Activated CD4-positive, alpha-beta memory T cell treated with anti-CD3 and anti-CD28 coated beads for 36 hours (primary cell): ENCODE measurements at places on chromosomes 16 and 17. TPM values are rescaled to one million over a fixed set of nuclear protein-coding genes. Genes with fewer than 3 reads are reported as not detected.

Gene OTOA
- not detected for total RNA-seq

- DNase-seq = no peak
- H3K36me3 ChIP-seq = no peaks in the 10 kb centered on the region
- peaks cover 67% of the 10 kb centered on the region for H3K27me3 ChIP-seq
- peaks cover 42% of the 10 kb centered on the region for H3K4me1 ChIP-seq
- H3K27ac ChIP-seq = peak overlapping the region; percentile 41
These were observed 396 bp upstream of the HOXB7 start for GRCh38 chr17:48611213-48611612.

GRCh38 chr17:4365628-4366326 lies 698 bp downstream of the UBE2G1 start:
- no peak overlapping the region for H3K27ac ChIP-seq
- H3K27me3 ChIP-seq = no peaks in the 10 kb centered on the region
- DNase-seq = peak; percentile 57

Gene TBC1D3I
- 0.14 TPM for total RNA-seq

Gene NAGLU
- total RNA-seq = 13.9 TPM

Gene RSKR
- 14.2 TPM for total RNA-seq

Gene MT1M
- total RNA-seq = not detected

DNA sequence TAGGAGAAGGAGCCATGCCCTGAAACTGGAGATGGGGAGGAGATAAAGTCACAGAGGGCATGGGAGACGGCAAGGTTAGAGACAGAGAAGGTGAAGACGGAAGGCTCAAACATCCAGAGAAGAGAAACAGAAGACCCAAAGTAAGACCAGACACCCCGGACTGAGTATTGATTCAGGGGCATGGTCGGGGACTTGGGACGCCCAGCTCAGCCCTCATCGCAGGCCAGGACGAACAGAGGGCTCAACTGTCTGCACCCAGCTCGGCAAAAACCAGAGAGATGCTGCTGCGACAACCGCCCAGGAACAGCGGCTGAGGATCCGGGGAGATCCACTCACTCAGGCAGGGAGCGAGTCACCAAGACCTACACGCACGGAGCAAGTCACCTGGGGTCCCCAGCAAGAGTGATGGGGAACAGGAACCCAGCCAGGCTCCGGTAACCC lies 999 bp downstream of the XYLT1 start:
- H3K4me3 ChIP-seq = peak overlapping the region; percentile 86
- H3K4me1 ChIP-seq = peaks cover 45% of the 10 kb centered on the region
- H3K27ac ChIP-seq = peak overlapping the region; percentile 36

GRCh38 chr17:56451629-56452028 lies 141.9 kb upstream of the NOG start:
- no peak for DNase-seq
- H3K27ac ChIP-seq = no peak overlapping the region
- no peaks in the 10 kb centered on the region for H3K4me1 ChIP-seq
- no peak overlapping the region for H3K4me3 ChIP-seq
- peaks cover 17% of the 10 kb centered on the region for H3K27me3 ChIP-seq

DNA sequence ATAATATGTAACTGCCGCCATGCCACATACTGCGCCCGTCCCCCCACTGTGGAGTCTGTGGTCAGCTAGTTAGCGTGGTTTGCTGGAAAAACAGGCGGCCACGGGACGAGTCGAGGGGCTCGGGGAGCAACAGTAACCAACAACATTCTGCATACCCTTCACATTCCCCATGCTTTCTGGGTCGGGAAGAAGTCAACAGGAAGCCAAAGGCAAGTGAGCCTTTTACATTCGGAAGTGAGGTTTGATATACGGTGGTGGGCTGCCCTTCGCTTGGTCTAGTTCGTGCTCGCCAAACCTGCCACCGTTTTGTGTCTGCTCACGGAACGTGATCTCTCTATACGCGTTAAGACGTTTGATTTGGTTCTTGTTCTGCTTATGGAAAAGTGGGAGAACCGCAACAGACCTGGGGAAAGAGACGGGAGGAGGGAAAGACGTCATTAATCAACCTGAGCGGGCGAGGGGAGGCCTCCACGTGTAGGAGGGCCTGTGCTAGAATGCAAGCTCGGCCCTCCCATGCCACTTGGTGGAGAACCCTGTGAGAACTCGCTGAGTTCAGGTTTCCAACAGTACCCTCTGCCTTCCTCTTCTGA lies 28.9 kb upstream of the CFAP20 start:
- H3K36me3 ChIP-seq = peaks cover 25% of the 10 kb centered on the region
- no peak overlapping the region for H3K4me3 ChIP-seq
- no peak for DNase-seq
- H3K27ac ChIP-seq = no peak overlapping the region
- H3K4me1 ChIP-seq = peaks cover 5% of the 10 kb centered on the region

DNA sequence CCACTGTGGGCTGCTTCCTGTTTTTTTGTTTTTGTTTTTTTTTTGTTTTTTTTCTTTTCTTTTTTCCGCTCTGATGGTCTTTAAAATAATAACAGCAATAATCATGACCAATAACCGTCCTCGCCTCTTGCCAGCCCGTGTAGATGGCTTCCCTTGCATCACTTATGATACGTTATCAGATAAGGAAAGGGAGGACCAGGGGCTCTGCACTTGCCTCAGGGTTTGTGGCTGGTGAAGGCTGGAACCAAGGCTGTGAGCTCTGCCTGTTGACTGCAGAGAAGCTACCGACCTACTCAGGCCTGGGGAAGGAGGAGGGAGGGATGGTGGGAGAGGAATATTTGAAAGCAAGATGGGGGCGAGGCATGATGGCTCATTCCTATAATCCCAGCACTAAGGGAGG lies 114.0 kb upstream of the SDK2 start:
- no peaks in the 10 kb centered on the region for H3K27me3 ChIP-seq
- peaks cover 15% of the 10 kb centered on the region for H3K4me1 ChIP-seq
- no peak overlapping the region for H3K4me3 ChIP-seq

GRCh38 chr17:50993544-50993943 lies 127.1 kb downstream of the SPAG9 start:
- H3K27ac ChIP-seq = no peak overlapping the region
- H3K27me3 ChIP-seq = no peaks in the 10 kb centered on the region
- H3K36me3 ChIP-seq = peaks cover 25% of the 10 kb centered on the region
- H3K4me1 ChIP-seq = peaks cover 1% of the 10 kb centered on the region
- DNase-seq = no peak

GRCh38 chr16:4800290-4801041 lies 2.0 kb downstream of the ROGDI start:
- H3K27ac ChIP-seq = no peak overlapping the region
- no peaks in the 10 kb centered on the region for H3K27me3 ChIP-seq
- no peak overlapping the region for H3K4me3 ChIP-seq
- peaks cover 6% of the 10 kb centered on the region for H3K36me3 ChIP-seq
- DNase-seq = no peak
